ENCODE measurements at places on chromosomes 2 and 18.

- no peak for DNase-seq
Measured at GRCh38 chr2:137879121-137879520, 85.2 kb upstream of the HNMT start.

DNA sequence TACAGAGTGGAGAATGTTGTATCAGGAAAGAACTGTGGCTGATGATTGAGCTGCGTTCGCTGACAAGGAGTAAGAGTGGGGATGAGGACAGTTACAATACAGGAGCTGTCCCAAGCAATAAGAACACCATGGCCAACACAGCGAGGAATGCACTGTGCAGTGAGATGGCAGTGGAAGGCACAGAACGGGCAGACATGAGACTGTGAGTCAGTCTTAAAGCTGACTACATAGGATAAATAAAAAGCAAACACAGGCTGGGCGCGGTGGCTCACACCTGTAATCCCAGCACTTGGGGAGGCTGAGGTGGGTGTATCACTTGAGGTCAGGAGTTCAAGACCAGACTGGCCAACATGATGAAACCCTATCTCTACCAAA lies 89.8 kb downstream of the CABYR start:
- no peak for DNase-seq

- no peak for DNase-seq
Measured at GRCh38 chr2:36369716-36370115, 14.1 kb downstream of the CRIM1 start.

GRCh38 chr2:55590810-55591440 lies 26.5 kb downstream of the PPP4R3B start:
- DNase-seq: peak; percentile 56

All from SW 1271 (cell line).